Activated naive CD4-positive, alpha-beta T cell treated with anti-CD3 and anti-CD28 coated beads, Interleukin-2, amount 10 ng/mL, durations not matched to agents 7 days and 5 days (primary cell): ENCODE measurements at places on chromosomes 16 and 17.

DNA sequence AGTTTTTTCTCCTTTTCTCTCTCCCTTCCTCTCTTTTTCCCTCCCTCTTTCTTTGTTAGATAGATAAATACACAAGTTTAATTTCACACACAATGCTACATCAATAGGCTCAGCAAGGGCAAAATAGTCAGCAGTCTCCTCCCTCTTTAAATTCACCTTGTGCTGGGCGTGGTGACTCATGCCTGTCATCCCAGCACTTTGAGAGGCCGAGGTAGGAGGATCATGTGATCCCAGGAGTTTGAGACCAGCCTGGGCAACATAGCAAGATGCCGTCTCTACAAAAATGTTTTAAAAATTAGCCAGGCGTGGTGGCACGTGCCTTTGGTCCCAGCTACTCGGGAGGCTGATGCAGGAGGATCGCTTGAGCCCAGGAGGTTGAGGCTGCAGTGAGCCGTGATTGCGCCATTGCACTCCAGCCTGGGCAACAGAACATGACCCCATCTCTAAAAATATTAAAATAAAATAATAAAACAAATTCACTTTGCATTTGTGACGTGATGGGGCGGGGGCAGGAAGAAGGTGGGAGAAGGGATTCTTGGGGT, 27.4 kb downstream of the IL21R start:
- no peak for DNase-seq

DNA sequence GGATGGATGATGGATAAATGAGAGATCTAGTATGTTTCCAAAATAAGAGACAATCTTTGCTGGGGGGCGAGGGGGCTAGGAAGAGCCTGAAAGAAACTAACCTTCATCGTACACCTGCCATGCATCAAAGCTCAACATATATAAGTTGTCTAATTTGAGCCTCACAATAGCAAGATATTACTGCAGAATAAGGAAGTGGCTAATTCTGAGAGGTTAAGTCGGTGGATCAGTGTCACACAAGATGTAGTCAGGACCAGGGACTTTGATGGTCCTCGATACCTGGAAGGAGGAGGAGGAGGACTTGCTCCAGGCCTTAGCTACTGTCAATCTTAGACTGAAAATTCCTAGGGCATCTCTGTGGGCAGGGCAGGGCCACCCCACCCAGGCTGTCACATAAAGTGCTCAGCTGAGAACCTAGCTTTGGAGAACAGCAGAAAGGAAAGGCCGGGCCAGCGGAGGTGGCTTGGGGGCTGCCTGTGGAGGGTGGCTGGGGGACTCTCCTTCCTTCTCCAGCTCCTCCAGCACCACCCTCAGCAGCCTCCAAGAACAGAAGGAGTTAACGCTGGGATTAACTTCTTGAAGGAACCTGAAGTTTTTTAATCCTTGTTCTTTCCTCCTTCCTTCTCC, 460 bp upstream of the SLC13A2 start:
- no peak for DNase-seq

- no peak for DNase-seq
Observed at GRCh38 chr17:57152967-57153528, 68.0 kb downstream of the AKAP1 start.

- DNase-seq: peak; percentile 9
Observed at GRCh38 chr17:3846437-3847164, 555 bp upstream of the NCBP3 start.

DNA sequence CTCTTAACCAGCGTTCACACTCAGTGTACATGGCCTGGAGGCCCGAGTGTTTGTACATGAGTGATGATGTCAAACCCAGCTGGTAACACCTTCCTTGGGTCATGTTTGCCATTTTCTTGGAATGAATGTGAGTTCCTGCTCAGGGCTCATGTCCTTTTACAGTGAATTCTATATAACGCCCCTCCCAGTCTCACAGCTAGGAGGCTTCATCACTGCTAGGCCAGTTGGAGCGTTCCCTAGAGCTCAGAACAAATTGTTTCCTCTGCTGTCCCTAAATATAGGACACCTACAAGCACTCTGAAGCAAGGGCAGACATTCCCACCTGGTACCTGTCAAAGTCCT, 5.5 kb downstream of the TIMM22 start:
- no peak for DNase-seq

DNA sequence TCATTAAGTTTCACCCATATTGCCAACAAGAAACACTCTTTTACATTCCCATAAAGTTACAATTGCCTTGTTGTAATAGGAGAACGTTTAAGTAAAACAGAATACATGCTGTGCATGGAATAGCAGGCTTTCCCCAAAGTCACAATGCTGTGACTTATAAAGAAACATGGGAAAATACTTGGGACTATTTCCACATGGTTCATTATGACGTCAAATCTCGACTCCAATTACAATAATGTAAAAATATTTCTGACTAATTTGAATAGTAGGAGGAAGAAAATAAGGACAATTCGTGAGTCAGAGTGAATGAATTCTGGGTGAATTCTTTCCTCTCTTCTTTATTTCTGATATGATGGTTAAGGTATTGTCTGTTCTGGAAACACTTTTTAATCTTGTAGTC, 52.8 kb downstream of the CDH11 start:
- DNase-seq: no peak

DNA sequence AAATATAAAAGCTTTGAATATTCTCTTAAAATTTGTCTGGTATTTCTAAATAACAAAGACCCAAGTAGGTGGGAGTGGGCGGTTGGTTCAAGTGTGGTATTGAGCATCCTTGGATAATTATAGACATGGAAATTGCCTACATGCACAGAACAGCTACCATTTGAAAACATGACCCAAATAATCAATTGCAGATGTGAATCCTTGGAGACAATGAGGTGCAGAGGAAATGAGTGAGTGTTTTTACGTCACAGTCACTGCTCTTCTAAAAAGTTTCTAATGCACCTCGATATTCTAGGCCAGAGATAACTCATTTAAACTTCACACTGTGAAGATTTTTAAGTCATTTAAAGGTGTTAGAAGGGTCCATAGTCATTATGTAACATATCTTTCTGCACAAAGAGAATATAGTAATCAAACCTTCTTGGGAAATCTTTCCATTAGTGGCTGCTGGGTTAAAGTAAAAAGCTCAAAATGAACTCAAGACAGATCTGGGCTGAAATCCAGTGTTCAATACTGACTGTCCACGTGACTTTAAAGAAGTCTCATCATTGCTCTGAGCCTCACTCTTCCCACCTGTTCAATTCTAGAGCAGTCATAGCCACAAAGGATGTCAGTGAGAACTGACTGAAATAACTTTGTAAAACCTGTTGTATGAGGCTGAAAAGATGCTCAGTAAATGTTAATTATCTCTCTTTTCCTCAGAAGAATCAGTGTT, 144.5 kb downstream of the CDH11 start:
- DNase-seq: no peak

DNA sequence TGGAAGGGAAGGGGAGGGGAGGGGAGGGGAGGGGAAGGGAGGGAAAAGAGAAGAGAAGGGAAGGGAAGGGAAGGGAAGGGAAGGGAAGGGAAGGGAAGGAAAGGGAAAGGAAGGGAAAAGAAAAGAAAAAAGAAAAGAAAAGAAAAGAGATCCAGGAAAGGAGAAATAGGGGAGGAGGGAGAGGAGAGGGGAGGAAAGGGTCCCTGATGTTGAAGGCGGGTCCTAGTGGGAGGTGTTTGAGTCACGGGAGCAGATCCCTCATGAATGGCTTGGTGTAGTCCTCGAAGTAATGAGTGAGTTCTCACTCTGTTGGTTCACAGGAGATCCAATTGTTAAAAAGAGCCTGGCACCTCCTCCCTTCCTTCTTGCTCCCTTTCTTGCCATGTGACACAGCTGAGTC, 6.9 kb upstream of the USP31 start:
- no peak for DNase-seq

DNA sequence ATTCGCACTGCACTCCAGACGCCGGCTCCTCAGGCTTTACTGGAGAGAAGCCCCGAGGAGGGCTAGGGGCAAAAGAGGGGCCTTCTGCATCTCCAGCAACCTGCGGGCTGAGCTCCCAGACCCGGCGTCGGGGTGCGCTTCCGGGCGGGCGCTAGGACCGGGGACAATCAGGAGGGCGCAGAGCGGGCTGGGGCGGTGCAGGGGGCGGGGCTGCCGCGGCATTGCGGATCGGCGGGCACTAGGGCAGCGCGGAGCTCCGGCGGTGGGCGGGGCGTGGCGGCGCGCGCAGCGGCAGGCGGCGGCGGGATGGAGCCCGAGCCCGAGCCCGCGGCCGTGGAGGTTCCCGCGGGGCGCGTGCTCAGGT, at the start of gene TSEN54:
TSEN54 (plus strand) TSS at position 274 of the 364 bp plus-strand sequence; CDS start at position 307, 33 bp downstream.
- DNase-seq: peak; percentile 97

DNA sequence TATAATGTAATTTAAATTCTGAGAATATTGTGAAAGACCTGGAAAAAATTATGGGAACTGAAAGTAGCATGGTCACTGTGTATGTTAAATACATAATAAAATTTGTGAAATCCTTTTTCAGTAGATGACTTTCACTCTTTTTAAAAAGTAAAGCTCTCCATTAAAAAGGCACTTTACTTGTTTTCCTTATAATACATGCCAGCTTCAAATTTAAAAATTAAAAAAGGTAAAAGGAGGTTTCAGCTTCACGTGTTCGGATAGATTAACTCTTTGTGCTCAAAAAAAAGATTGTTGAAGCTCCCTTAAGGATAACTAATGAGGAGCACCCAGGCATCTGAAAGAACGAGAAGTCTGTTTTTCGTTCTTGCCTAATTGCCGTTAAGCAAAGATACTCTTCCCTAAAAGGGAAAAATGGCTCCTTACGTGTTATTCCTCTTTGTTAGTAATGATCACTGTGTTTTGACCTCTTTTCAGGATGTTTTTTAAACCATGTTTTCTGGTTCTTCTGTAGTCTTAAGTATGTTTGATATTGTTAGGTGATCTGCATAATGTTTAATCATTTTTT, 87.8 kb downstream of the TUBD1 start:
- no peak for DNase-seq

GRCh38 chr17:78993241-78993956, 13.7 kb upstream of the LGALS3BP start:
- DNase-seq: peak; percentile 75

DNA sequence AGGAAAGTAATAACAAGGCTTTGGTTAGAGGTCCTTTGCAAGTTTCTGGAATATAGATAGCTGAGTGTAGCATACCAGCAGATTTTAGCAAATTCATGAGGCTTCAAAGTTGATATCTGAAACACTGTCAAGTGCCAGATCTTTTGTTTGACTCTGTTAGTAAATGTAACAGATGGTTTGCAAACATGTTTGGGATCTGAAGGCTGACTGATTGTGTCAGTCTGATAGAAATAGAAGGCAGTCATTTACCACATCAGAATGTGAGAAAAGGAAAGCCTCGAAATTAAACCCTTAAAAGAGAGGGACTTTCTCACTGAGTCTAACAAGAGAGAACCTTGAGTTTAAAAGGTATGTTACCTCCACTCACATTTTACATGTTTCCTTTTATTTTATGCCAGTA, 371.5 kb downstream of the KIF2B start:
- DNase-seq: no peak

GRCh38 chr17:75241143-75241430, 20.3 kb downstream of the GGA3 start:
- no peak for DNase-seq

DNA sequence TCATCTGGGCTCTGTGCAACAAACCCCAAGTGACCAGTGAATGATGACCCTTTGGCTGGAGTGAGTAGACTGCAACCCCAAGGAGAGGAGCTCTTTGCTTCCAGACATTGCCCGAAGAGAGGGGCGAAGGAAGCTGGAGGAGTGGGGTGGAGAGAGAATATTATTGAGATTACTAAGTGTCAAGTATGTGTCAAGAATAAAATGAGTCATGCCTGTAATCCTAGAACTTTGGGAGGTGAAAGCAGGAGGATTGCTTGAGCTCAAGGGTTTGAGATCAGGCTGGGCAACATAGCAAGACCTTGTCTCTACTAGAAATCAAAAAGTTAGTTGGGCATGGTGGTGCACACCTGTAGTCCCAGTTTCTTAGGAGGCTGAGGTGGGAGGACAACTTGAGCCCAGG, 142.0 kb upstream of the CCL2 start:
- DNase-seq: no peak

- no peak for DNase-seq
Observed at GRCh38 chr17:65783845-65784334, 222.4 kb upstream of the AXIN2 start.

DNA sequence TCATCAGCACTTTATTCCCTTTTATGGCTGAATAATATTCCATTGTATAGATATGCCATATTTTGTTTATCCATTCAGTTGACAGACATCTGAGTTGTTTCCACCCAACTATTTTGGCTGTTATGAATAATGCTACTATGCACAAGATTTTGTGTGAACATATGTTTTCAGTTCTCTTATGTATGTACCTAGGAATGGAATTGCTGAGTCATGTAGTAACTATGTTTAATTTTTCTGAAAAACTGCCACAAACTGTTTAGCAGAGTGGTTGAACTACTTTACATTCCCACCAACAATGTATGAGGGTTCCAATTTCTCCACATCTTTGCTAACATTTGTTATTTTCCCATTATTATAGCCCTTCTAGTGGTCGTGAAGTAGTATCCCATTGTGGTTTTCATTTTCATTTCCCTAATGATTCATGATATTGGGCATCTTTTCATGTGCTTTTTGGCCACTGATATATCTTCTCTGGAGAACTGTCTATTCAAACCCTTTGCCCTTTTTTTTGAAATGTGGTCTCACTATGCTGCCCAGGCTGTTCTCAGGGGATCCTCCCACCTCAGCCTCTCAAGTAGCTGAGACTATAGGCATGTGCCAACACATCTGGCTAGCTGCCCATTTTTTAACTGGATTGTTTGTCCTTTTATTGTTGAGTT, 26.3 kb downstream of the SMURF2 start:
- DNase-seq: no peak

DNA sequence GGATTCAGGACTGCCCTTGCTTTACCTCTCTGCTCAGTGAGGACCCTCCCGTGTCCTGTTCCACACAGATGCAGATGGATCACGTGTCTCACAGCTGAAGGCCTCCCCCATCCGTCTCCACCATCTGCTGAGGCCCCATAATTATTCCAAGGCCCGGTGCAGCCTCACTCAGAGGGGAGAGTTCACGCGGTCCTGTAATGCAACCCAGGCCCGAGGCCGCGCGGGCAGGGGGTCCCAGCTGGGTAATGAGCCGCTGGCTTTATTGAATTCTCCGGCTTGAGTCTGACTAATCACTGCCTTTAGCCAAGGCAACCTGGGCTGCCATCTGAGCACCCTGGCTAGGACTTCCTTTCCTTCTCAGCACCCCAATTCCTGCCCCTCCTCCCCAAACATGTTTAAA, 4.4 kb upstream of the WFIKKN2 start:
- DNase-seq: peak; percentile 3

GRCh38 chr17:77480199-77480508, 339.4 kb downstream of the SEC14L1 start:
- no peak for DNase-seq

GRCh38 chr16:65375651-65376050, 253.8 kb upstream of the CDH11 start:
- no peak for DNase-seq

GRCh38 chr17:57724026-57724728, 20.9 kb downstream of the CCDC182 start:
- no peak for DNase-seq
